ENCODE measurements at places on chromosomes 2 and 18. TPM values are rescaled to one million over a fixed set of nuclear protein-coding genes. Genes with fewer than 3 reads are reported as not detected.

Gene CRYGC
- not detected for total RNA-seq

Gene UGT1A7
- not detected for total RNA-seq

Gene MROH2A
- total RNA-seq = not detected

Gene DTNB
- total RNA-seq = 2.5 TPM

Measured in bronchial smooth muscle cell (primary cell).